NCI-H1092 treated with DMSO at 0.1 percent for 48 hours (cell line): ENCODE measurements at places on chromosomes 4 and X.

DNA sequence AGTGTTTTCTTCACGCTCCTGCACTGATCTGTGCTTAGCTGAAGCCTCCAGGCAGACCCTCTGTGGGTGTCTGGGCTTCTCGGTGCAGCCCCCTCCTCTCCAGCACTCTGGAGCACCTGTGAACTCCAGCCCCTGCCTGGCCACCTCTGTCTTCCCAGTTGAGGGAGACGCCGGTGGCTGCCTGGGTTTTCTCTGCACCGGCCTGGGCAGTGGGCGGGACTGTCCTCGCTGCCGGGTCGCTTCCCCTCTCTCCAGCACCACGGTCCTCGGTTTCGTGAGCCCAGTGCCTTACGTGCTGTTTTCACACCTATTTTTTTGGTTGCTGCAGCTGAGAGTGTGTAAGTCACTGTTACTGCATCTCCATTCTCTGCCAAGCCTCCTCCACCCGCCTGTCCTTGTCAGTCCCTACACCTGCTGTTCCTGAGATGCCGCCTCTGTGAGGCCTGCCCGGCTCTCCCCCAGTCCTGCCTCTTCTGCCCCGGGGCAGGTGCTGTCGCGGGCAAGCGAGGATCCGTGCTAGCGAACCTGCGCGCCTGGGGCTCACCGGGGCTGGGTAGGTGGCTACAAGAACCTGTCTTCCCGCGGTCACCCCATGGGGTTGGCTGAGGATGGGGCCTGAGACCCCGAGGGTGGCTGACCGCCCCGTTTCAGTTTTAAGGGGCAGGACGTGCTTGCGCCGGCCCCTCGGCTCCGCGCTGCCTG is 2.4 kb upstream of the FGFRL1 start:
- DNase-seq: no peak

- no peak for DNase-seq
Observed at GRCh38 chr4:56752985-56753384, 68.5 kb downstream of the SPINK2 start.

- DNase-seq: no peak
Observed at GRCh38 chr4:26076000-26076587, 162.1 kb downstream of the SMIM20 start.

DNA sequence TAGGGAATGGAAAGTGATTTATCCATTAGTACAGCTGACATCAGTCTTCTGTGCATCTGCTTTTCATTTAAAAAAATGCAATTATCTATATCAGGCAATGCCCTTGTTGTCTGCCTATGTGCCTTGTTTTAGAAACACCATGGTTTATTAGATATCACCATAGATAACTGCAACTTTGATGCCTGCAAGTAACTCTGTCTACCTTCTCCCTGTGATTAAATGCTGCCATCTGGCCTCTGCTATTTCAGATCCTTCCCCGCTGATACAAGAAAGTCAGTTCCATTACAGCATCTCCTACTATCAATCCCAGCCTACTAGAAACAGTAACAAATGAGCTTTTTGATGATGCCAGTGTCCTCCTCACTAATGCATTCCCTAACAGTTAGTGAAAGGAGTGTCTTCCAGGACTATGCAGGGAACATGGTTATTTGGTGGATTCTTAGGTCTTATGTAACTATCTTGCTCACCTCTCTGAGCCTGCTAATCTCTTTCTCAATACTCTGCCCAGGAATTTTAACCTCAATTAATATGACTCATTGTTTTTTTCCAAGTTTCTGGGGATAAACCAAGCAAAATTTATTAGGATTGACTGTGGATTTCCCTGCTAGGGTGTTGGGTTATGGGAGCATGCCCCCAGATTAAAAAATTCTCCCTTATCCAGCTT is 444.9 kb downstream of the RAPGEF2 start:
- DNase-seq: no peak

- no peak for DNase-seq
Observed at GRCh38 chr4:47577779-47578553, 92.9 kb downstream of the ATP10D start.

GRCh38 chrX:18676470-18676869 is 4.6 kb upstream of the RS1 start:
- DNase-seq: peak; percentile 54

DNA sequence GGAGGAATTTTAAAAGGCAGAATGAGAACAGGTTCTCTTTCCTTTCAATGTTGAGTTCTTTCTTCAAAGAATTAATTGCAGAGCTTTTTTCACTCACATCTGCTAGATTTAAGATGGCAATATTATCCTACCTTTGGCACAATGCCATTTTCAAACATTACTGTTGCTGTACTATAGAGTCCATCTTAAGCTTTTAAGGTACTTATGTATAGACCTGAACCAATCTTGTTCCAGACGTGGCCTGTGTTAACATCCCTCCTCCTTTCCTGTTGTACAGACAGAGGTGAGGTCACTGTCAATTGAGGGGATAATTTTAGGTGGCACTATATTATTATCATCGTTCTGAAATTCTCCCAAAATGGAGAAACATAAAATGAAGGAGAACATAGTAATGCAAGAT is 53.0 kb upstream of the MYOZ2 start:
- no peak for DNase-seq

- DNase-seq: no peak
Observed at GRCh38 chr4:154465085-154465484, 26.5 kb downstream of the DCHS2 start.

DNA sequence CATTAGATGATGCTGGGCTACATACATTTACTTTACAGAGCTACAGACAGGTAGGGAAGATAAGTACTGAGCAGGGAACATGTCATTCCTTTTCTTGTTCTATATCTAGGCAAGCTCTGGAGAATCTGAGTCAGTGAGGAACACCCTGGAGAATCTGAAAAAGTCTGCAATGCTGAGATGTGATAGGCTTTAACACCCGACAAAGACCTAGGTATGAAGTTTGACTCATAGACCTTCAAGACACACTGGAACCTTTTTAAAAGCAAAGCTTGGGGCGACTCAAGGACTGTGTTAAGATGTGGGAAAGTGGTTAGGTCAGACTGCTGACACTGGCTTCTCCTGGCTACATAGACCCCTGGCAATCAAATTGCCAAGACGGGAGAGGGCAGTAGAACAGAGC is 42.8 kb downstream of the OSTC start:
- DNase-seq: no peak

DNA sequence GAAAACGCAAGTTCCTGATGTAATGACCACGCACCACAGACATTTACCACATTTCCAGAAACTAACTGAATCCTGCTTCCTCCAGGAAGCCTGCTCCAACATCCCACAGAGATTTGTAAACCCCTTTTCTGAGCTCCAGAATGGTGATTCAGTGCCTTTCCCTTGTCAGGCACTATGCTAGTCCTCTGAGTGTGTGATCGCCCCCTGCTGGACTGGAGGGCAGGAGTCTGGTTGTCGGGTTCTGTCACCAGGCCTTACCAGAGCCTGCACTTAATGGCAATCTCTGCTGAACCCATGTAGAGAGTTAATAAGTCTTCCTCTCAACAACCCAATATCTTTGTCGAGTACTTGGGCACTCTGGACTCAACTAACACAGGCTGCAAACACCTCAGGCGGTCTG is 14.5 kb upstream of the KDM5C start:
- no peak for DNase-seq

DNA sequence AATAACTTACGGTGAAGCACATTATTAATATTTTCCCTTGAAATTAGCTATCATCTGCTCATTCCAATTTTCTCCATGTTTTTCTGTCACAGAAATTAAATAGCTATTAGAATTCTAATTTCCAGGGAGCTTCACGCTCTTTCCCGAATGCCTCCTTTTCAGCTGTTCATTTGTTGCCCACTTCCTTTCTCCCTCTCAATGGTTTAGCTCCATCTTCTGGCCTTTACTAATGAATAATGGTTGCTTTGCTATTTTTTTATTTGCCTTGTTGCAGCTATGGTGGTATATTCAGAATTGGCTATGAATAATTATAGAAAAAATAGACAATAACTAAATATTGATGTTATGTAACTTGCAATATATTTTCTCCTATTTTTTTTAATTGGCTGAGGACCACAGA is 70.5 kb downstream of the GRIA2 start:
- DNase-seq: peak; percentile 1

GRCh38 chr4:26044524-26044923 is 130.5 kb downstream of the SMIM20 start:
- DNase-seq: no peak
